ENCODE measurements at places on chromosomes 1 and 21.

- no peak for DNase-seq
Observed at GRCh38 chr1:155128755-155129473, 1.2 kb downstream of the EFNA1 start.

- DNase-seq: no peak
Observed at GRCh38 chr1:156851779-156852417, 7.0 kb downstream of the INSRR start.

GRCh38 chr1:229434641-229435051 is 752 bp upstream of the ACTA1 start:
- DNase-seq: no peak

DNA sequence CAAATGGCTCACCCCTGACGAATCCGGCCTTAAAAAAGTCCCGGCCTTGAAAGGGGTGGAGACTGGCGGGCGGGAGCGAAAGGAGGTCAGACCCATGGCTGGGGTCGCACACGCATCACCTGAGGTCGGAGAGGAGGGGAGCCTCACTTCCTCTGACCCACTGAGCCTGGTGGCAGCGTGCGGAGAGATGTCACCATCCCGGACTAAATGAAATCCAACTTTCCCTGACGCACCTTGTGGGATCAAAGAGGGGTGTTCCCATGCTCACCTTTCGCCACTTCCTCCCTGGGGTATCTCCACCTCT is 709 bp upstream of the SLC41A1 start:
- DNase-seq: peak; percentile 6

DNA sequence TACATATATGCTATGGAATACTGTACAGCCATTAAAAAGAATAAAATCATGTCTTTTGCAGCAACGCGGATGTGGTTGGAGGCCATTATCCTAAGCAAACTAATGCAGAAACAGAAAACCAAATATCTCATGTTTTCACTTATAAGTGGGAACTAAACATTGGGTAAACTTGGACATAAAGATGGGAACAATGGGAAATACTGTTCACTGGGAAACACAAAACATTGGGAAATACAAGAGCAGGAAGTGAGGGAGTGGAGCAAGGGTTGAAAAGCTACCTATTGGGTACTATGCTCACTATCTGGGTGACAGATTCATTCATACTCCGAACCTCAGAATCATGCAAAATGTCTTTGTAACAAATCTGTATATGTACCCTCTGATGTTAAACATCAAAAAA is 17.3 kb upstream of the PPT1 start:
- DNase-seq: no peak

GRCh38 chr1:74733604-74734484 is 892 bp downstream of the TYW3 start:
- peak; percentile 72 for DNase-seq
